Heart left ventricle (tissue), 16 donors: ENCODE measurements at places on chromosomes 7 and 10. TPM values are rescaled to one million over a fixed set of nuclear protein-coding genes. Genes with fewer than 3 reads are reported as not detected.

- DNase-seq: peak; percentile 2
Measured at GRCh38 chr10:46235705-46236545, 50.9 kb upstream of the ANTXRL start.

DNA sequence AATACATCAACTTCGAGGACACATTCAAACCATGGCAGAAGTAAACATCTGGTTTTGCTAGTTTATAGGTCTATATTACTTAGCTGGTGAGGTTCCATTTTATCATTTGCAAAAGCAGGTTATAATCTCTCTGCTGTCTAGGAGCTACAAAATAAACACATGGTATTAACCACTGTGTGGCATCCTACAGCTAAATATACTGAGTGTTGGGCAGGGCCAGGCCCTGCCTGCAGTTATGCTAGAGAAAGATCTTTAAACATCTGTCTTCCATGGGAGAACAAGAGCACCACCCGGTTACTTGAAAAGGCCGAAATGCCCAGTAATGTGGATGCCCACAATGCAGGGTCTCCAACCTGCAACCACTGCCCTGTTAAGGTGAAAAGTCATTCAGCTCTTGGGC, 20.6 kb upstream of the FKBP9 start:
- DNase-seq: no peak

- DNase-seq: no peak
Measured at GRCh38 chr7:672891-673290, 53.6 kb upstream of the DNAAF5 start.

DNA sequence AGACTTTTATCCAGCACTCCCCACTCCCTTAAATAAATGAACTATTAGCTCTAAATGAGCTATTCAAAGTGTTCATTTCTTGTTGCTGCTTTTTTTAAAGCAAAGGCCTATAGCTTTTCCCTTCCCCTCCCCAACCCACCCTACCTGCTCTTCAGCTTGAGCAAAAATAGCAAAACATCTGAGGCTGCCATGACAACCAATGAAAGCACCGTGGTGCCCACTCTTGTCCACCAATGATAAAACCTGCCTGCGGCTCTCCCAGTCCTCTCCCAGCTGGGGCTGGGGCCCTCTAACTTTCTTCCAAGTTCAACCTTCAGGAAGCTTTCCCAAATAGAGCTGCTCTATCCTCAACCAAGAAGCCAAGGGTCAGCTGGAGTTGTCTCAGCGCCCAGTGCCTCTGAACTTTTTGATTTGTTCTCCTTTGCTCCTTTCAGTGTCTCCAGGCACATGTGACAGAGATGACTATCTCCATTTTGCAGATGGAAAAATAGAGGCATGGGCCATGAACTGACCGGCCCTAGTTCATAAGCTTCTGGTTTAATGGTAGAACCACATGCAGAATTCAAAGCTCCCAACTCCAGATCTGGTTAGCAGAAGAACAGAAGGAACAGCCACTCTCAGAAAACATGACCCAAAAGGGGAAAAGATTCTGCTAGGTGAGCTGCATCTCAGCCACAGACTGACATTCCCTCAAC, 47.7 kb downstream of the PIK3AP1 start:
- no peak for DNase-seq

DNA sequence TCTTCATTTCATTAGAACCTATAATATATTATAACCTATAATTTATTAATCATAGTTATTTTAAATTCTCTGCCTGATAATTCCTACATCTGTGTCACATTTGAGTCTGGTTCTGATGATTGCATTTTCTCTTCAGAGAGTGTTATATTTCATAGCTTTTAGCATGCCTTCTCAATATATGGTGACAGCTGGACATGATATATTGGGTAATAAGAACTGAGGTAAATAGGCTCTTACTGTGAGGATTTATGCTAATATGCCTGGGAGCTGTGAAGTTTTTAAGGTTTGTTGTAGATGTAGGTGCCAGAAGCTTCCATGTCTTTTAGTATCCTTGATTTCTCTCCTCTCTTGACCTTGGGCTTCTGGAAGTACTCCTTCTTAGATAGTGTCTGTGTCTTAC, 325.9 kb upstream of the SEMA3D start:
- no peak for DNase-seq

DNA sequence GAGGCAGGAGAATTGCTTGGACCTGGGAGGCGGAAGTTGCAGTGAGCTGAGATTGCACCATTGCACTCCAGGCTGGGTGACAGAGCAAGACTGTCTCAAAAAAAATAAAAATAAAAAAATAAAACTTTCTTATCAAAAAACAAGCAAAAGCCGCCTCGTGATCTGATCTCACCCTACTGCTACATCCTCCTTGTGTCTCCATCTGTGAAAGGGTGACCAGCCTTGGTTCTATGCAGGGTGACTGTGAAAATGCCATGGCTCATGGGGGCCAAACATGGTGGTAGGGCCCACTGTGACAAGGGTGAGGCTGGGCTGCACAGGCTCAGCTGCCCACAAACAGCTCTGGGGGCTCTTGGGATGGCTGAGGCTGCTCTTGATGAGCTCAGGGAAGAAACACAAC, 968 bp upstream of the OPN4 start:
- no peak for DNase-seq

- DNase-seq: no peak
Measured at GRCh38 chr7:45680776-45681175, 106.6 kb downstream of the ADCY1 start.

- no peak for DNase-seq
Measured at GRCh38 chr10:118032564-118032963, 14.2 kb downstream of the RAB11FIP2 start.

DNA sequence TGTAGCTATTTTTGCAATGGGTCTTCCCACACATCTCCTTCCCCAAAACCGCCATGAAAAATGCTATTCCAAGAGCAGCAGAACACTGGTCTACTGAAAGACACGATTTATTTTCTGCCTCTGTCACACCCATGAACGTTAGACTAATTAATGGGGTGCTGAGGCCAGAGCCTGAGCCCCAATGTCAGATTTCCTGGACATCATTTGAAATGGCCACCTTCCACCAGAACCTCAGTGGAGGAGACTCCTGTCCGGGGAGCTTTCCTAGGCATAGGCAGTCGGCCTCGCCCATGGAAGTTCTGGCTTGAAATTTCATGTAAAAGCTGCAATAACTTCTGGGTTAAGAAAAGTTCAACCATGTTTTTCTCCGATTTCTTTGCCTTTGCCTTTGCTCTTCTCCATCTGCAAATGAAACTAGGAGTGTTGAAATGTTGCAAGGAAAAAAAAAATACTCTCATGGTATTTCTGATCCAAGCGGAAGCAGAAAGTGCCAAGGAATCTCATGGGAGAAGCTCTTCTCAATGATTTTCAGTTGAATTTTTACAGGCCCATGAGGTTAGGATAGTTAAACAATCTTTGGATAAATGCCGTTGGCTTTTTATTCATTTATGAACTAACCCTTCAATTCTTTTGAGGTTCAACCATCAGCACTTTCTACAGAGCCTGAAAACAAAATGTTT, 570.8 kb upstream of the MGMT start:
- DNase-seq: no peak

GRCh38 chr7:3551536-3551935, 250.5 kb downstream of the SDK1 start:
- DNase-seq: no peak

DNA sequence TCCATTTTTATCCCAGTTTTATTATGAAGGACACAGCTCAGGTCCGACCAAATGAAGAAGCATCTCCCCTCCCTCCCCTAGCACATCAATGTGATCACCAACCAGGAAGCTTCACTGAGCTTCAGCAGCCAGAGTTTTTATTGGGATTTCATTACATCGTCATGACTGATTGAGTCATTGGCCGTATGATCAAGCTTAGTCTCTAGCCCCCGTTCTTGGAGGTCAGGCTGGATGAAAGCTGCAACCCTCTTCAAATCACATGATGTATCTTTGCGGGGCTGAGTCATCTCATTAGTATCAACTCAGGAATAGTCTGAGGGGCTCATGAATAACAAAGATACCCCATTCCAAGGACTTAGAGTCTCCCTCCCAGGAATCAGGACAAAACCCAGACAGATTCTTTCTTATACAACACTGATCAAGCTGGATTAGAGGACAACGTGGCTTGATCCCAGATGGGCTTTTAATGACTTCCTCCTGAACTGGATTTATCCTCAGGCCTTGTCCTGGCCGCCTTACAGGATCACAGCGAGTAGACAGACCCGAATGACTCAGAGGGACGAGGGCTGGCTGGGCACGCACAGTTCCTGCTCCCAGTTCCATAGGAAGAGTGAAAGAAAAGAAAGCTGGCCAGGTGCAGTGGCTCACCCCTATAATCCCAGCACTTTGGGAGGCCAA, 14.5 kb downstream of the LIMK1 start:
- DNase-seq: no peak

- DNase-seq: peak; percentile 39
Measured at GRCh38 chr7:44259547-44260457, 59.0 kb downstream of the YKT6 start.

NSUN6 gene
- 7.8 TPM for polyA plus RNA-seq

CPSF4 gene
- polyA plus RNA-seq: 24.3 TPM

PLXNA4 gene
- polyA plus RNA-seq: 1.8 TPM

SNX10 gene
- polyA plus RNA-seq: 0.82 TPM

CPA5 gene
- not detected for polyA plus RNA-seq

TAS2R5 gene
- 0.18 TPM for polyA plus RNA-seq

CCDC172 gene
- polyA plus RNA-seq: not detected
